Sigmoid colon (tissue), 7 donors: ENCODE measurements at places on chromosomes 12 and 14. TPM values are rescaled to one million over a fixed set of nuclear protein-coding genes. Genes with fewer than 3 reads are reported as not detected.

GRCh38 chr12:120363274-120363855, 5.6 kb downstream of the MSI1 start:
- DNase-seq: no peak

DNA sequence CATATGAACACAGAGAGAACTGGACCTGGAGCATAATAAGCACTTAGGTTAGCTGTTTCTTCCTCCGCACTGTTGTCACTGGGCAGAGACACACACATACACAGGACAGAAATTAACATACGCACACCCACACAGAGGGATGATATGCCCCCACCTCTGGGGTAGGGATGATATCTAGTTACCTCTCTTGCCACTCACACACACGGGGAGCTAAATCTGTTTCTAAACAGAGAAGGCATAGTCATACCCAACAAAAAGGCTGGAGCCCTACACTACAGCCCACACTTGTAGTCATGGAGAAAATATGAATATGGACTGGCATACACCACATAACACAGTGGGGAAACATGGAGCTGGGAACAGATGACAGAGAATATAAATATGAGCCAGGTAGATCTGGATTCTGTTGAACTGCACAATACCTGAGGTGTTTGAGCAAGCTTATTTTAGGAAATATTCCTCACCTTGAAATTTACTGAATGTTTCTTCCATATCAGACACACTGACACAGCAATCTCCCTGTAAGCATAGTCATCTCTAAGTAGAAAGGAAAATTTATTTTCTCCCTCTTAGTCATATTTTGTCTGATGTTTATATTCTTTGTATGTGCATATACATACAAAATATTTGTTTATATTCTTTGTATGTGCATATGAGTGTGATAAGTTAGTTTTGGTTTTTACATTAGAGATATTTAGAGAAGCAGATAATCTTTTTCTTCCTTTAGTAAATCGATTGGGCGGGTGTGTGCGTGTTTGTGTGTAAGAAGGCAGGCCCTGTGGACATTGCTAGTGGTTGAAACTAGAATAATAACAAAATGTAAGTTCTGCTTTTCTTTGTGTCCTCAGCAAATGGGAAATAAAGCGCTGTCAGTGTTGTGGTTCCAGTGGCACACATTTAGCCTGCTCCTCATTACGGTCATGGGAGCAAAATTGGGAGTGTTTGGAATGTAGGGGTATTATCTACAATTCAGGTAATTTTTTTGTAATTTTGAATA, 20.9 kb upstream of the SCFD1 start:
- DNase-seq: no peak

DNA sequence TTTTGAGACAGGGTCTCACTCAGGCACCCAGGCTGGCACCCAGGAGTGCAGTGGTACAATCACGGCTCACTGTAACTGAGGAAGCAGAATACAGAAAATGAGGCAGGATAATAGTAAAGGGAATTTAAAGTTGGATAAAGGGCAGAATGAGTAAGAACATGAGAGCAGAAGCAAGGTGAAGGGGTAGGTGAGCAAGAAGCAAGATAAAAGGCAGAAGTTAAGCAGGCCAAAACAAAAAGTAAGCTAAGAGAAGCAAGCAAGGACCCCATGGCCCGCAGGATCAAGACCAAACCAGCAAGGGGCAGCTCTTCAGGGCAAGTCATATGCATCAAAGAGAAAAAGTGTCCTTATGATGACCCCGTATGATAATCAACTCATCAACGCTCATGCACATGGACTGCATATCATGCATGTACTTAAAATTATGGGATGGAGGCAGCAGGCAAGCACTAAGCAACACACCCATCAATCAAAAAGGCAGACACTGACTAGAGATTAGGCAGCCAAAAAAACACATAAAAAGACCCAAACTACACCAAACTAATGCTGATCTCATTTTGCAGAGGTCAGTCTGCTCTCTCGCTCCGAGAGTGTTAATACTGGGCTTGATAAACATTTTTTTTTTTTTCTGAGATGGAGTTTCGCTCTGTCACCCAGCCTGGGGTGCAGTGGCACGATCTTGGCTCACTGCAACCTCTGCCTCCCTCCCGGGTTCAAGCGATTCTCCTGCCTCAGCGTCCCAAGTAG, 11.6 kb downstream of the TIMELESS start:
- DNase-seq: no peak

DNA sequence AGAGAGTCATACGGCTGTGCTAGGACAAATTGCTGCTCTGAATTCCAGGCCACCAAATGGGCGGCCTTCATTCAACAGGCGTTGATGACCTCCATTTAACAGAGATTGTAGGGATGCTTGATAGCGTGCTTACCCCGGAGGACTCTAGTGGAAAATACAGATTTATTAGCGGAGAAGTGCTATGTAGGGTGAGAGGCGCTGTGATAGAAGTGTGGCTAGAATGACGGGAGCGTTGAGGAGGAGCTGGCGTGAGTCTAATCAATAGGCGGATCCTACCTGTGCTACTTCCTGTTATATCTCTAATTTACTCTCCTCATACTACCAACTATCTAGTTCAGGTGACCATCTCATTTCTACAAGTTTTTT, 668 bp downstream of the MRPS35 start:
- DNase-seq: no peak

DNA sequence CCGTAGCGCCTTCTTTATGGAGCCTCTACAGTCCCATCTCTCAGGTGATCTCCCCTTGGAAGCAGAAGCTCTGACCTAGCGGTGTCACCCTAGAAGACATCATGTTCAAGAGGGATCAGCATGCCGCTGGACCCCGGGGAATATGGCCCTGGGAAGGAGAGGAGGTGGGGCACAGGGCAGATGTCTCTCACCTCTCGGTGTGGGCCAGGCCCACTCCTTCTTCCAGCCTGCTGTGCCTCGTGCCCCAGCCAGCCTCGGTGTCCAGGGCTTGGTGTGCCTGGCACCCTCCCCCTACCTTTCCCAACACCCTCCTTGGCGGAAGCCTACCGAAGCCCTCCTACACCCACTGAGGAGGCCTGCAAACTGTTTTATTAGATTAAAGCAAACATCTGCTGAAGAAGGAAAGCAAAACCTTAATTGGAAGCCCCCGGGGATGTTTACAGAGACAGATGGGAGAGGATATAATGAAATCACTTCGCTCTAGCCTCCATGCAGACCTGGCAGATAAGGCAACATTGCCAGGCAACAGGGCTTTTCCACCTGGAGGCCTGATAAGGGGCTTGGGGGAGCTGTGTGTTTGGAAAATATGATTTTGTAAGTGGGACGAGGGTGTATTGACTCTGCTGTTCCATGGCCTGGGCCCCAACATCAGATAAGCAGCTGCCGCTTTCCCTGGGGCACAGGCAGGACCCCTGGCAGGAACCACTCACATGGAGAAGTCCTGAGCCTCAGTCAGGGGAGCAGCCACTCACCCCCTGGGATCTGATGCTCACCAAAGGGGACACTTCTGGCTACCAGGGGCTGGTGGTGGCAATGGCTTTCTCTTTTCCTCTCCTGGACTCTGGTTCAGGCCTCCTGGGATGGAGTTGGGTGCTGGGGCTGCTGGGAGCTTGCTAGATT, 5.7 kb upstream of the CHGA start:
- no peak for DNase-seq

DNA sequence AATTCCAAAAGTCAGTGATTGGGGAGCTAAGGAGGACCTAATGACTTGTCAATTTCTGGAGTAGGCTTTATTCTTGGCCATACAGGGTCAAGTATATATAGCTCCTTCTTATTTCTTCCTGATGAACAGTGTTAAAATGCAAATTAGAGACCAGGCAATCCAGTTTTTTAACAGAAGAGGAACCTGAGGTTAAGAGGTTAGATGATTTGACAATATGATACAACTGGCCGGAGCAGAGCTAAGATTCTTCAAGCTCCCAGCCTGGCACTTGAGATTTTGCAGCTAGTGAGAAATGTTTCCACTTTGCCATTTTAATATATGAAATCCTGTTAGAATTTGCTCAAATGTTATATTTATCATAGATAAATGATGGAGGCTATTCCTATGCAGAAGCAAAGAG, 204.0 kb downstream of the SSPN start:
- no peak for DNase-seq

GRCh38 chr14:50210074-50210473, 21.3 kb downstream of the SOS2 start:
- DNase-seq: no peak

DNA sequence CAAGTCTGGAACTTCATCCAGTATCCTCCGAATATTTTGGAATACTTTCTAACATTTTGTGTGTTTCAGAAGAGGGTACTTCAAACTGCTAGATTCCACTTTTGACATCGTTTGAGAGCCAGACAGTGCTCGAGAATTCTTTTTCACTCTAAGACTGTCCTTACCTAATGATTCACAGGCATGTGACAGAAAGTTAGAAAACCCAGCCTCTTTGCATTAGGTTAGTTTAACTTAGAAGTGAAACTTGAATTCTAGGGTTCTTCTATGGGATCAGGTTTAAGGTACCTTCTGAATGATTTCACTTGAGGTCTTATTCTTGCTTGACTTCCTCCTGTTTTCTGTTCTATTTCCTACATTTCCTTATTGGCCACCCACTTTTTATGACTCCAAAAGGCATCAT, 431.8 kb downstream of the SLC6A15 start:
- DNase-seq: no peak

- peak; percentile 78 for DNase-seq
Observed at GRCh38 chr12:104358353-104359003, 54.9 kb downstream of the EID3 start.

GRCh38 chr12:5070090-5070489, 26.4 kb downstream of the KCNA5 start:
- DNase-seq: no peak

GRCh38 chr12:124230117-124230757, 64.7 kb upstream of the RFLNA start:
- DNase-seq: no peak

DNA sequence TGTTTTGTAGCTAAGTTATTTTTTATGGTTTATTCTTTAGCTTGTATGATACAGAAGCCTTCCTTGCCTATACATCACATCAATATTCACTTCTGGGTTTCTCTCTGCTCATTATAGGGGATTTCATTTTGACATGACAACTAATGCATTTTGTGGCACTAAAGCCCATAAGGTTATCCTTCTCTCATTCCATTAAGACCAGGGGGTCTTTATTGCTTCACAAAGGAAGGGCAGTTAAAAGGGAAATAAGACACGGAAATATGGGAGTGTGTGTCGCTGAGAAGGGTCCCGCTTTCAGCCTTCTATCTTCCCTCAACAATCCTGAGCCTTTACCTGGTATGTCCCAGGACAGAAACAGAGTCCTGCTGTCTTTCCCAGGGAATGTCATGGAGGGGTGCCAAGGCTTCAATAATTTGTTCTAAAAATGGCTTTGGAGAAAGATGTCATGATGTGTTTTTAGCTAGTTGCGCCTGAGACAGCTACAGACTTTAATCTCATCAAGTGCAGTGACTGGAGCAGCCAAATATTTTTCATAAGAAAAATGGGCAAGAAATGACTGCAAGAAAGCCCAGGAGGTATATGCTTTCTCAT, 1145.4 kb upstream of the TMEM132C start:
- DNase-seq: no peak

DNA sequence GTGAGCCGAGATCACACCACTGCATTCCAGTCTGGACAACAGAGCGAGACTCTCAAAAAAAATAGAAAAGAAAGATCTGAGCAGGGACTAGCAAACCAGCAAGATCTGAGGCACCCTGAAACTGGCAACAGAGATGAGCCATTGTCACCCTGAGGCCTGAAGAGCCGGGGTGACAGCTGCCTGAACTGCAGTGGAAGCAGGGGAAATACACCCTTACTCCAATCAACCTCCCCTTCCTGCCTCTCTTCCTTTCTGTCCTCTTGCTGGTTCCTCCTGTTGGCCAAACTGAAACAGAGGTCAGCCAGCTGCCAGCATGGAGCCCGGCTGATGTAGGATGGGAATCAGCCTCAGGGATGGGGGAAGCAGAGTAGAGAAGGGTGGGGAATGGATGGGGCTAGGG, 192.0 kb downstream of the CHST11 start:
- no peak for DNase-seq

DNA sequence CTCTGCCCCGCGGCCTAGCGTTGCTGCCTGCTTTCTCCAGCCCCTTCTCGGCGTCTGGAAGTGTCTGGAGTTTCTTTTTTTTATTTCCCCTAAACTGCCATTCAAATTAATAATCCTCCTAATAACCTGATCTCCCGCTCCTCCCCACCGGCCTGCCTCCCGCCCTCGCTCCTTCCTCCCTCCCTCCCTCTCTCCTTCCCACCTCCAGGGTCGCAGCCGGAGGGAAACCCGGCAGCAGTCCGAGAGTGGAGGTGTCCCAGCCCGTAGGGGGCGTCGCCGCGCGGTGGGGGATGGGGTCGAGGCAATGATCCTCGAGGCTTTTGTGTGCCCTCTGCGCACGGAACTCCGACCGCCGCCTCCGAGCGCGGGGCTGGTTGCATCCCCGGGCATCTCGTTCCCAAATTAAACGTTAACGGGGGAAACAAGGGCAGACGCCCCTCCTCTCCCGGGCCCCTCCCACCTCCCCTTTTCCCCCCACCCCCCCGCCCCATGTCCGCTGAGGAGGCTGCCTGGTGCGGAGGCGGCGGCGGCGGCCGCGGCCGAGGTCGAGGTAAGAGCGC, 1.0 kb upstream of the SOCS2 start:
- peak; percentile 92 for DNase-seq

- no peak for DNase-seq
Observed at GRCh38 chr12:106586803-106587684, 4.2 kb downstream of the RFX4 start.

DNA sequence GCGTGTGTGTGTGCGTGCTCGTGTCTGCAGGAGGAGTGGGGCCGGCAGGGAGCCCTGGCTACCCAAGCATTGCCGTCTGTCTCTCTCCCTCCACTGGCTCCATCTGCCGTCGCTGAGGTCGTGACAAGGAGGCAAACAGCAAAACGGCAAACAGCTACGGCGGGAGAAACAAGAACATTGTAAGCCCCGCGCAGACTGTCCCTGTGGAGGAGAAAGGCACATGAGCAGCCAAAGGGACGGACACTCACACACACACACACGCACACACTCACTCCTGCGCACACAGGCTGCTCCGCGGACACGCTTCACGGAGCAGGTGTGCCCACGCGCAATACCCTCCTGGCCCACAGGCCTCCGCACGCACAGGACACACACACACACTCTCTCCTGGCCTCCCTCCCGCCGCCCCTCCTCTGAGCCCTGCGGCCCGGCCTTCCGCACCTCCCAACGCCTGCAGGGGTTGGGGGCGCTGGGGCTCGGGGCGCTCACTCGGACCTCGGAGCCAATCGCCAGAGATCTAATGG, 905 bp downstream of the CISTR start:
- no peak for DNase-seq

- no peak for DNase-seq
Observed at GRCh38 chr12:18967814-18968213, 161.7 kb upstream of the PLEKHA5 start.

DNA sequence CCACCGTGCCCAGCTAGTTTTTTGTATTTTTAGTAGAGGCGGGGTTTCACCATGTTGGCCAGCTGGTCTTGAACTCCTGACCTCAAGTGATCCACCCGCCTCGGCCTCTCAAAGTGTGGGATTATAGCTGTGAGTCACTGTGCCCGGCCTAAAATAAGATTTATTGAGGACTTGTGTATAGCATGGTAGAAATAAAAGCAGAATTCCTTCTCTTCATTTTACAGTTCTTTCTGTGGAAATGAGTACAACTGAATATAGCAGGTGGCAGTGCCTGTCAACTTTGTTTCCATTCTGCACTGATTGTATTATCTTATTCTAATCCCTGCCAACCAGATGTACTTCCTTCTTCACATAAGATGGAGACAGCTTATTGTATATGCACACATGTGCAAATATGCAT, 41.0 kb downstream of the DIP2B start:
- no peak for DNase-seq

OLR1 gene
- 0.36 TPM for total RNA-seq

TAMALIN gene
- total RNA-seq: 9.4 TPM

FLVCR2 gene
- total RNA-seq: 2.4 TPM

CIROP gene
- total RNA-seq: not detected

SPATS2 gene
- 32.1 TPM for total RNA-seq

RFX4 gene
- not detected for total RNA-seq

DUSP6 gene
- 36.4 TPM for total RNA-seq

ACSM4 gene
- total RNA-seq: not detected
